ENCODE measurements at places on chromosomes 7 and 10.

GRCh38 chr7:147298611-147299043 is 1182.0 kb downstream of the CNTNAP2 start:
- peak; percentile 87 for DNase-seq

DNA sequence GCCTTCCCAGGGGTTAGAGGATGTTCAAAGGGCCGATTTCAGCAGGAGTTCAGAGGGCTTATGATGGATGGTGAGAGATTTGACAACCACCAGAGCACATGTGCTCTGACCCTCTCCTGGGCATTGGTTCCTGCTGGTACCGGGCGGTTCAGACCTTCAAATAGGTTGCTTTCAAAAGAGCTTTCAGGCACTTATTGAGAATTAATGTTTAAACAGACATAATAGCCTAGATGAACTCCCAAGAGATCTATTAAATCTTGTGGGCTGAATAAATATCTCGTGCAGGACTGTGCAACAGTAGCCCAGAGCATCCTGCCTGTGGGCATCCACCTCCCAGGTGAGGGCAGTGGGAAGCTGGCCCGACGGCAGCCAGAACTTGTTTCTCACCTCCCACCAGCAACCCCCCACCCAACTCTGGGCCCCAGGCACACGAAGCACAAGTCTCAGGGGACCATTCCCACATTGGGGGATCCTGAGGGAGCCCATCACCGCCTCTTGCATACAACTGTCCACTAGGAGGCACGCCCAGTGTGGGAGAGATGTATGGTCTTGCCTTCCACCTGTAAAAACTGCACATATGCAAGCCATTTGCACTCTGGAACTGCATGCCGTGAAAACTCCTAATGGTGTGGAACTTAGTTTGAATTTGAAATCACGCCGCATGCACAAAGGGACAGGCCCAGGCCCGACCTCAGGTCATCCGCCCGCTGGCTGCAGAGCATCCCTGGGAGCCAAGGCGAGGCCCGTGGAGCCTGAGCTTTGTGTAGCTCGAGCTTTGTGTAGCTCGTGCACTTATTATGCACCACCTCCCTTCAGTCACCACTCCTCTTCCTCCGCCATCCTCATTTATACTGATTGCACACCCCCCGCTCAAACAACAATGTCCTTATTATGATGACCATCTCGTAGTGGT is 147.8 kb downstream of the ADCY1 start:
- DNase-seq, result no peak

DNA sequence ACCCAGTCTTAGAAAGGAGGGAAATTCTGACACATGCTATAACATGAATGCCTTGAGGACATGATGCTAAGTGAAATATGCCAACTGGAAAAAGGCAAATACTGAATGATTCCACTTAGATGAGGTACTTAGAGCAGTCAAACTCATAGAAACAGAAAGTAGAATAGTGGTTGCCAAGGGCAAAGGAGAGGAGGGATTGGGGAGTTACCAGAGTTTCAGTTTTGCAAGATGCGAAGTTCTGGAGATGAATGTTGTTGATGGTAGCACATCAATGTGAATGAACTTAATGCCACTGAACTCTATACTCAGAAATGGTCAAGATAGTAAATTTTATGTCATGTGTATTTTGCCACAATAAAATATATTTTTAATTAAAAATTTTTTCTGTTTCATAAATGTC is 38.9 kb downstream of the DRGX start:
- no peak for DNase-seq

- no peak for DNase-seq
These were observed 669.5 kb upstream of the GRM3 start for GRCh38 chr7:85974176-85974575.

DNA sequence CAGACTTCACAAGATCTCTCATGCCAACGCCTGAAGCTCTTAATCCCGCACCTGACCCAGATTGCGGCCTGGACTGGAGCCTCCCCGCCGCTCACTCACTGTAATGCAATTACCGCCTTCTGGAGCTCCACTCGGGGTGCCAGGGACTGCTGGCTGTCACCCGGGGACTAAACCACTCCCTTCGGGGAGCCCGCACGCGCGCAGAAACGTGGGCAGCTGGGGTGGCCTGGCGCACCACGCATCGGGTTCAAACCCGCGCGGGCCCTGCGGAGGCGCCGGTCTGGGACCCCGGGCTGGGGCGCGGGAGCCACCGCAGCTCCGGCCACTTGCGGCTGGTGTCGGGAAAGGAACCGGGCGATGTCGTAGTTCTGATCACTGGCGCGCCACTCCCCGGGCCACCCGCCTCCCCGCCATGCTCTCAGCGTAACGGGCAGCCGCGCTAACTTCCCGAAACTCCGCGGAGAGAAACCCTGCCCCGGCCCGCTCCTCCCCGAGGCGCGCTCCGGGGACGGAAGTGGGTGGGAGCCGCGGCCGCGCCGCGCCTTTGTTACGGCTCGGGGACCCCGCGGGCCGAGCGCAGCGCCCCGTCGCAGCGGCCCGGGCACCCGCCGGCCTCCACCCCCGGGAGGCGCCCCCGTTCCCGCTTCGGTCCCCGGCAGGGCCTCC is 100.3 kb upstream of the SVIL start:
- peak; percentile 28 for DNase-seq

DNA sequence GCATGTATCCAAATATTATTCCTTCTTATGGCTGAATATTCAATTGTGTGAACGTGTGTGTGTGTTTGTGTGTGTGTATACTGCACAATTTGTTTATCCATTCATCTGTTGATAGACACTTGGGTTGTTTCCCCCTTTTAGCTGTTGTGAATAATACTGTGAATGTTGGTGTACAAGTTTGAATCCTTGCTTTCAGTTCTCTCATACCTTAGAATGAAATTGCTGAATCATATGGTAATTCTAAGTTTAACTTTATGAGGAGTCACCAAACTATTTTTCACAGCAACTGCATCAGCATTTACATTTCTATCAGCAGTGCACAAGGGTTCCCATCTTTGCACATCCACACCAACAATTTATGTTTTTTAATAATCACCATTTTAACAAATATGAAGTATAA is 86.9 kb upstream of the GATAD1 start:
- DNase-seq, result no peak

DNA sequence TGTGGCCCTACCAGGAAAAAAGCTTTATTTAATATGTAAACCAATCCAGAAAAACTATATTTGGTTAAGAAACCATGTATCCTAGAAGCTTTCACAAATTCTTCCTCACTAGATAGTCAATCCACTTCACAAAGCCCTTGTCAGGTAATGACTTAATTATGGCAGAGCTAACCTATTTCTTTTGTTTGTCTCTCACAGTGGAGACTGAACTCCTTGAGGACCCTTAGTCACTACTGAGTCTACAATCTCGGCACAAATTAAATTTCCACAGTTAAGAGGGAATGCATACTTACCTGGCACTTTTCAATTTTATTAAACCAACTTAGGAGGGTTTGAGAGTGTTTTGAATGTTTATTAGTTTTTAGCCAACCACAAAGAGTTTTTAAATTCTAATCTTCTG is 23.0 kb downstream of the WAPL start:
- no peak for DNase-seq

- DNase-seq, result no peak
These were observed 8.0 kb downstream of the TNS3 start for GRCh38 chr7:47573758-47574481.

DNA sequence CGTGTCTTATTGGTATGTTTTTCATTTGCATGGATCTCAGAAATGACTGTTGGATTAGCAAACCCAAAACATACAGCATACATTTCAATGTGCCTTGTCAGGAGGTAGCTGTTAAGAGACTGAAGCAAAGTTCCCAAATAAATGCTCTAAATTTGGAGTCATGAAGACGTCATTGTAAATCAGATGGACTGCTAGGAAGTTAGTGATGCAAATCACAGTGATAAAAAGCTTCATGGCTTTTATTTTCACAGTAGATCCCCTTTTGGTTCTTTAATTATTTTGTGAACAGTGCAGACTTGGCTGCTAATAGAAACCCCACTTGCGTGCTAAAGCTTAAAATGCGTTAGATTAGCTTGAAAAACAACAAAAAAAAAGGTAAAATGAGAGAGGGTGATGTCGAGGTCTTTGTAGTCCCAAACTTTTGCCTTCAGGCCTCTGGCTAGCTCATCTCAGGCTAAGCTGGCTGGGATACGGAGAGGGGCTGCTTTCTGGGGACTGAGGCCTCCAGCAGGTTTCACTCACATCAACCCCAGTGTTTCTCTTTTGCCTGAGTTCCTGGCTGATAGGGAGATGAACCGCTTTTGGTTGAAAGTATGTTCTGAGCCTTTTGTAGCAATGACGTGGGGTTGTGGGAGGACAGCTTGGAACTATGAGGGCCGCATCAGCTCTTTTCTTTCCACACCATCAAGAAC is 107.1 kb upstream of the CDCA7L start:
- DNase-seq, result no peak

- no peak for DNase-seq
These were observed 22.2 kb downstream of the FRMPD2 start for GRCh38 chr10:48252354-48252650.

DNA sequence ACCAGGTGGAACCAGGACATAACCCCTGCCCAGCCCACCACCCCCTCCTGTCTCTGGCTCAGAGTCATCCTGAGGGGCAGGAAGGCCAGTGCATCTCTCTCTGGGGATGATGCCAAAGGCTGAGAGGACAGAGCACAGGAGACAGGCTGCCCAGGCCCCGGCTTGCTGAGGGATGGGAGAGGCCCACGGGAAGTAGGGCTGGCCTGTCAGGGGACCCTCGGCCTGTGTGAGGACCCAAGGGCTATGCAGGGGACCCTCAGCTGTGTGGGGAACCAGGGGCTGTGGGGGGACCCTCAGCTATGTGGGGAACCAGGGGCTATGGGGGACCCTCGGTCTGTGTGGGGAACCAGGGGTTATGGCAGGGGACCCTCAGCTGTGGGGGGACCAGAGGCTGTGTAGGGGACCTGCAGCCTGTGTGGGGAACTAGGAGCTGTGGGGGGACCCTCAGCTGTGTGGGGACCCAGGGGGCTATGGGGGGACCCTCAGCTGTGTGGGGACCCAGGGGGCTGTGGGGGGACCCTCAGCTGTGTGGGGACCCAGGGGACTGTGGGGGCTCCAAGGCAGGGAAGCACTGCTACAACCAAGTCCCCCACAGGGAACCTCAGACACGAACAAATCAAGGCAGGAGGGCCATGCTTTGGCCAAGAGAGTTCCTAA is 27.7 kb downstream of the EBF3 start:
- no peak for DNase-seq

DNA sequence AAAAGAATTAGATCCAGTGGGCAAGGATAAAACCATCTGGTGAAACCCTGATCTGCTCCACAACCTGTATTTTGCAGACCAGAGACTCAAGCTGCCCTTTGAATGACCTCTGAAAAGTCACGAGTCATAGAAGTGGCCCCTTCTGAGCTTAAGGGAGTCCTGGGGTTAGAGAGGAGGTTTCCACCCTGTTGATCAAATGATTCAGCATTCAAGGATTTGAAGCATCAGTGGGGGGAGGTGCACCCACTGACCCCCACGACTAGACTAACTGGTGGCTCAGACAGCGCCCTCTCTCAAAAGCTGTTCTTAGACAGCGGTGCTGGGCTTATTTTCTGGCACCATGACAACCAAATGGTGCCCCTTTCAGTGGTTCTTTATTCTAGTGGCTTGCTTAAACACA is 44.3 kb downstream of the PLCE1 start:
- no peak for DNase-seq

DNA sequence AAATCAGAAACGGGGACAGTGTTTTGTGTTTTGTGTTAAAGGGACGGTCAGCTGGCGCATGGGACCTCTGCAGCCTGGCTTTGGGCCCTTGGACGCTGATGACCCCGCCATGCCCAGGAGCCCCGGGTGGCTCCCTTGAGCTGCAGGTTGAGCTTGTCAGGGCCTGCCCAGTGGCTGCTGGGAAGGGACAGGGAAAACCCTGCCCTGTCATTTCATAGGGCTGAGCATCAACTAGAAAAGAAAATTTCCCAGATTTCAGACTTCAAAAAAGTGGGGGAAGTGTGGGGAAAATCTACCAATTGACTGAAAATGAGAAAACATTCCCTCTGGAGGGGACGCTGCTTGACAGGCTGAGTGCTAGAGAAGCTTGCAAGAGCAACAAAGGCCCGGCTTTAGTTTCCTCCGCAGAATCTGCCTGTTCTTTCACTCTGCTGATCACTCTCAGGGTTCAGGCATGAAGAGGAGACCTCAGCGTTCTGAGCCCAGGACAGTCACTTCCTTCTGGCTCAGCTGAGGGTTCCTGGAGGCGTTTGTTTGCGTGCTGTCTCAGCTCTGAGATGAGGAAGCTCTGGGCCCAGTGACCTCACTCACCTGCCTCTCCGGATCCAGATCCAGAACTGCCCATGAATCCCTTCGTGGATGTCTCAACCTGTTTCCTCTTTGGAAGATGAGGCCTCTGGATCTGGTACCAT is 18.6 kb upstream of the DNAJB6 start:
- DNase-seq, result no peak

- DNase-seq, result no peak
These were observed 81.7 kb upstream of the NRP1 start for GRCh38 chr10:33416209-33416608.

DNA sequence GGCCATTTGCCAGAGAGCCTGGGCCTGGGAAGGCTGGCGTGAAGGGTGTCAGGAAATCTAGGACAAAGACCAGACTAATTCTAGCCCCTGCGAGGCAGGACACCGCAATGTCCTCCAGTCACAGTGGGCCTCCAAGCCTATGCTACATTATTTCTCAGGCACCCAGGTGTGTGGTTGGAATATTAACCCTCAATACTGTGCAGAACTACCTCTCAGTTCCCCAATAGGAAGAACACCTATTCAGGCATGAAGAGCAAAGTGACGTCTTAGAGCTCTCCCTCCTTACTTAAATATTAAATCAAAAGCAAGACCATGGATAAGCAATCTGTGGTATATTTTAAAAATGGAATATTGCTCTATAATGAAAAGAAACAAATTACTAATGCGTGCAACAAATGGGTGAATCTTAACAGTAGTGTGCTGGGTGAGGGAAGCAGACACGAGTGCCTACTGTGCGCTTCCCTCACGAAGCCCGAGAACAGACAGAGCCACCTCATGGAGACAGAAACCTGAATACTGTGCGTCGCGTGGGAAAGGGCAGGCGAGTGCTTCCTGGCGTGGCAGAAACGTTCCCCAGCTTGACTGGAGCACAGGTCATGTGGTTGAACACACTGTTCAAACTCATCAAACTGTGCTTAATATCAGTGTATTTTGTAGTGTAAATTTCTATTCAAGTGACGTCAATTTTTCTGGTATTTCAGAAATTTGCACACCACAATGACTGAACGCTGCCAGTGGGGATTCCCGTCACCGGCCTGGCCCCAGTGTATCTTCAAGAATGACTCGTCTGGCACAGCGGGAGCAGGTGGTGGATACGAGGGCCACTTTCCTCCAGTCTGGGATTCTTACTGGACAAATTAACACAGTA is 15.5 kb upstream of the PTPRN2 start:
- no peak for DNase-seq

- DNase-seq, result no peak
These were observed 398.6 kb downstream of the SORCS1 start for GRCh38 chr10:106765928-106766327.

- no peak for DNase-seq
These were observed 63.5 kb downstream of the PIK3AP1 start for GRCh38 chr10:96656839-96657238.

GRCh38 chr7:20799566-20800366 is 13.1 kb upstream of the SP8 start:
- DNase-seq, result peak; percentile 39

GRCh38 chr10:68471063-68471585 is 649 bp downstream of the DNA2 start:
- DNase-seq, result no peak
